ENCODE measurements at places on chromosomes 5 and 9. TPM values are rescaled to one million over a fixed set of nuclear protein-coding genes. Genes with fewer than 3 reads are reported as not detected.
A peak's percentile ranks its signal among the peaks of the same experiment; 100 is the strongest.

DNA sequence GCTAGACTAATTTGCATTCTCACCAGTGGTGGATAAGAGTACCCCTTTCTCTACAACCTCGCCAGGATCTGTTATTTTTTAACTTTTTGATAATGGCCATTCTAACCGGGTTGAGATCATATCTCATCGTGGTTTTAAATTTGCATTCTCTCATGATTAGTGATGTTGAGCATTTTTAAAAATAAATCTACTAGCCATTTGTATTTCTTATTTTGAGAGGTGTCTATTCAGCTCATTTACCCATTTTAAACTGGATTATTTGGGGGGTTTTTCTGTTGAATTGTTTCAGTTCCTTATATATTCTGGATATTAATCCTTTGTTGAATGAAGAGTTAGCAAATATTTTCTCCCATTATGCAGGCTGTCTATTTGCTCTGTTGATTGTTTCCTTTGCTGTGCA, 139.6 kb downstream of the ARSB start:
- DNase-seq, result no peak

GRCh38 chr5:9313751-9314150, 232.1 kb downstream of the SEMA5A start:
- no peak for DNase-seq

GRCh38 chr9:129783516-129784361, 19.2 kb upstream of the TOR1B start:
- peak; percentile 84 for DNase-seq

Gene IL7R
- 3.2 TPM for total RNA-seq

Gene SLC34A3
- not detected for total RNA-seq

DNA sequence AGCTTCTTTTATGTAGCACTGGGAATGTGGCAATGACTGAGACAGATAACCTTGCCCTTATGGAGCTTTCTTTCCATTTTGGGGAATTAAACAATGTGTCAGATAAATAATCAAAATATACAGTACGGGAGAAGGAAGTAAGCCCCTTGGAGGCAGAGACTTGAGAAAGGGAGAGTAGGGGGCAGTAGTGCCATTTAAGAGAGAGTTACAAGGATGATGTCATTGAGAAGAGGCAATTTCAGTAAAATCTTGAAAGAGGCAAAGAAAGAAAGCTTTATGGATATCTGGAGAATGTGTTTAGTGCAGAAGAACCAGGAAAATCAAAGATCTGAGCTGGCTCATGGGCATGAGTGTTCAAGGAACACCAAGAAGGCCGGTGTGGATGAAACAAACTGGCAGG, 77.3 kb downstream of the KCTD16 start:
- no peak for DNase-seq

DNA sequence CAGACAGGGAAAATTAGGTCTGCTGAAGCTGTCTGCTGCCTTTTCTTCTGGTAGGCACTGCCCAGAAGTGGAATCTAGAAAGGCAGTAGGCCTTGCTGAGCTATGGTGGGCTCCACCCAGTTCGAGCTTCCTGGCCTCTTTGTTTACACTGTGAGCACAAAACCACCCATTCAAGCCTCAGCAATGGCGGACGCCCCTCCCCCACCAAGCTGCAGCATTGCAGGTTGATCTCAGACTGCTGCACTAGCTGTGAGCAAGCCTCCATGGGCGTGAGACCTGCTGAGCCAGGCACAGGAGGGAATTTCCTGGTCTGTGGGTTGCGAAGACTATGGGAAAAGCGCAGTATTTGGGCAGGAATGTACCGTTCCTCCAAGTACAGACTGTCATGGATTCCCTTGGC, 18.5 kb downstream of the AGTPBP1 start:
- DNase-seq, result no peak

DNA sequence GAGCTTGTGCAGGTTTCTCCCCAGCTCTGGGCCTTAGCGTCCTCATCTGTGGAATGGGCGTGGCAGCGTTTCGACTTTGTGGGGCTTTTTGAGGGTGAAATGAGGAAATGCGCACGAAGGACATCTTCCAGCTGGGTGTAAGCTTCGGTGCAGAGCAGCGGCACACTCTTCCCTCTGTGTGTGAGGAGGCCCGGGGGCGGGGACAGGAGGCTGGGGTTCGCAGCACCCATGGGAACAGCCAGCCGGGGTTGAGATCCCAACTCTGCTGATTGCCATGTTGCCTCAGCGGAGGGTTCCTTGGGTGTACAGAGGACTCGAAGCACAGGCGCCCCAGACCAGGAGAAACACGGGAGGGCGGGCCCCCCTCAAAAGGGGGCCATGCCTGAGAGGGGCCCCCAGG, 265.6 kb downstream of the NSG2 start:
- peak; percentile 43 for DNase-seq

- DNase-seq, result no peak
Observed at GRCh38 chr9:27888661-27889295, 315.5 kb upstream of the C9orf72 start.

DNA sequence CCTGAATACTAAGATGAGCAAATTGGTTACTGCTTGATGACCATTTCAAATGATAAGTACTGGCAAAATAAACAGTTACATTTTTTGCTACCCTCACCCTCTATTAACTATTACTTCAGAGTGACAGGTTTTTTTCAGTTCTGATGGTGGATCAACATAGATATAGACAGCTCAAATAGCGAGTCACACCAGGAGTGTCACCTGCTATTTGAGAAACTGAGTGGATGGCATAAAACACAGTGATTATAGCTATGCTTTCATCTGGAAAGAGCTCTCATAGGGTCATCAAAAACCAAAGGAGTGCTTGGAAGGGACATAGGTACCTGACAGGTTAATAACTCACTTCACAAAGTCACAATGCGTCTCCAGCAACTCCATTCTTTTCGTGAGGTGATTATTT, 244.5 kb upstream of the C9orf72 start:
- DNase-seq, result no peak

GRCh38 chr5:10370931-10371330, 17.4 kb downstream of the MARCHF6 start:
- DNase-seq, result no peak

DNA sequence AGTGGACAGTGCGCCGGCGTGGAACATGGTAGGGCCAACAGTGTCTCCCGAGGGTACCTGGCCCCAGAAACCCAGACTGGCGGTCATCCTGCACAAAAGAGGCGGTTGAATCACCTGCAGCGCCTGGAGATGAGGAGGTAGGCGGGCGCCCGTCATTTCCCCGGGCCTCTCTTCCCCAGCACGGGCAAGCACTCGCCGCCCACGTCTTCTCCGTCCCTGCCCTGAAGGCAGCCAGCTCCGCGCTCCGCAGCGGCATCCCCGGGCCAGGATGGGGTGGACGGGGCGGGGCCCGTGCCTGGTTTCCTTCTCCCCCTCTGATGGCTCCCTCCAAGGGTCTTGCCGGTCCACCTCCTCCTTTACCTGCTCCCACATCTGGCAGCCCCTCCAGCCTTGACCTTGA, 27.1 kb upstream of the N4BP3 start:
- no peak for DNase-seq

DNA sequence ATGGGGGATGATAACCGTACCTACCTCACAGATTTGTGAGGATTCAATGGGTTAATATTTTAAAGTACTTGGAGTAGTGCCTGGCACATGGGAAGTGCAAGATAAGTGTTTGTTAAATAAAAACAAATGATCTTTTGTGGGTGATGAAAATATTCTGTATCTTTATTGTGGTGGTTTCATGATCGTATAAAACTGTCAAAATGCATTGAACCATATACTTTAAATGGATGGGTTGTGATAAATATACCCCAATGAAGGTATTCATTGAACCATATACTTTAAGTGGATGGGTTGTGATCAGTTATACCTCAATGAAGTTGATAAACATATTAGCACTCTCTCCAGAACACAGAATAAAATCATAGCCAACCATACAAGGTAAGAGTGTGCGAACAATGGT, 234.5 kb downstream of the CRB2 start:
- DNase-seq, result no peak

- DNase-seq, result no peak
Observed at GRCh38 chr5:124056991-124057723, 545.2 kb downstream of the CSNK1G3 start.

DNA sequence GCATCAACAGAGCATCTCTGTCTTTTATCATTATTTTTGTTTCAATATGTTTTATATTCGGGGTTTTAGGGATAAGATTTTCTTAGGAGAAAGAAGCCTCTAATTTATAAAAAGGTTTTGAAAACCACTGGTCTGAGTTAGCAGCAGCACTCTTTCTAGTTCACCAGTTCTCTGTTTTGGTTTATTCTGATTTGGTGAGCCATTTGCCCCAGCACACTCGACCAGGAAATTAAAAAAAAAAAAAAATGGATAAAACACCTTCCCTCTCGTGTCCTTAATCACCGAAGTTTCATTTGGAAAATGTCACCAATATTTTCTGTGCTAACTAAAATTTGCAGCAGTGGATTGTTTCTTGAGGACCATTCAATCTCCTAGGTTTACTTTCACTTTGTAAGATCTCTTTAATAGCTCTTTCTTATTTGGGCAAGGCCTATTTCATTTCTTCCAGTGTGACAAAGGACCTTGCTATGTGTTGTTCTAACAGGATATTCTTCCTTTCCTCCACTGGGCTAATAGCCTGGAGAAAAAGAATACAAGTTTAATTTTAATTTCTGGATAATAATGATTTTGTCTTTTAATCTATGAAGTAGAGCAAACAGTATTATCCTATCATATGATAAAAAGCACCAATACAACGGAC, 57.8 kb upstream of the ANXA1 start:
- DNase-seq, result no peak

Gene PDZD2
- 86.4 TPM for total RNA-seq

Gene SAXO1
- not detected for total RNA-seq

DNA sequence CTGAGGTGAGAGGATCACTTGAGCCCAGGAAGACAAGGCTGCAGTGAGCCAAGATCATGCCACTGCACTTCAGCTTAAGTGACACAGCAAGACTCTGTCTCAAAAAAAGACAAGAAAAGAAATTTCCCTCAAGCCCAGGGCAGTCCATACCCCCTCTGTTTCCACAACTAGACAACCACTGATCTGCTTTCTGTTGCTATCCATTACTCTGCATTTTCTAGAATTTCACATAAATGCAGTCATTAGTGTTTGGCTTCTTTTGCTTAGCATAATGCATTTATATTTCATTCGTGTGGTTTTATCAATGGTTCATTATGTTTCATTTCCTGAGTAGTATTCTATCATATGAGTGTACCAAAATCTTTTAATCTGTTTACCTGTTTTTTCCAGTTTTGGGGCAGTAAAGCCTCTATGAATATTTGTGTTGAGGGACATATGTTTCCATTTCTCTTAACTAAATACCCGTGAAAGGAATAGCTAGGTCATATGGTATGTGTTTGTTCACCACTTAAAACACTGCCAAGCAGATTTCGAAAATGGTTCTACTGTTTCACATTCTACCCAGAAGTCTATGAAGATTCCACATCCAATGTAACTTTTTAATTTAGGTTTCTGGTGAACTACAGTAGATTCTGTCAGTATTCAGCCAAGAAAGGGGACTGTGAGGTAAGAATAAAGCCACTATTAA, 271.8 kb downstream of the ZNF608 start:
- DNase-seq, result no peak

DNA sequence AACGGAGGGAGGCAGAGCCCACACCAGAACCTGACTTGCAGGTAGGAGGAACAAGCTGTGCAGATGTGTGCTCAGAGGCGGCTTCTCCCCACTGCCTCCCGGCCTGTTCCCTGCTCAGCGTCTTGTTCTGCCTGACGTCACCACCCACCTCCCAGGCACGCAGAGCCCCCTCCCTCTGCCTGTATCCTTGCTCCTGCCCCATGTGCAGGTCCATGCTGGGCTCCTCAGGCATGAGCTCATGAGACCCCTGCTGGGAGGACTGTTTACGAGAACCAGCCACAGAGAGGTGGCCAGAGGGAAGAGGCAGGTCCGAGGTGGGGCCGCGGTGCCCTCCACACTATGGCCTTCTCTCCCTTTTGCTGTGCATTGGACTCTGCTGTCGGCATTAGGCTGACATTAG, 45.5 kb downstream of the SLC6A3 start:
- no peak for DNase-seq

Gene IL13
- total RNA-seq, result not detected

Gene CCL19
- total RNA-seq, result not detected

- no peak for DNase-seq
Observed at GRCh38 chr9:132983491-132984201, 5.2 kb downstream of the GFI1B start.

- DNase-seq, result no peak
Observed at GRCh38 chr5:149162401-149163084, 21.2 kb downstream of the ABLIM3 start.

DNA sequence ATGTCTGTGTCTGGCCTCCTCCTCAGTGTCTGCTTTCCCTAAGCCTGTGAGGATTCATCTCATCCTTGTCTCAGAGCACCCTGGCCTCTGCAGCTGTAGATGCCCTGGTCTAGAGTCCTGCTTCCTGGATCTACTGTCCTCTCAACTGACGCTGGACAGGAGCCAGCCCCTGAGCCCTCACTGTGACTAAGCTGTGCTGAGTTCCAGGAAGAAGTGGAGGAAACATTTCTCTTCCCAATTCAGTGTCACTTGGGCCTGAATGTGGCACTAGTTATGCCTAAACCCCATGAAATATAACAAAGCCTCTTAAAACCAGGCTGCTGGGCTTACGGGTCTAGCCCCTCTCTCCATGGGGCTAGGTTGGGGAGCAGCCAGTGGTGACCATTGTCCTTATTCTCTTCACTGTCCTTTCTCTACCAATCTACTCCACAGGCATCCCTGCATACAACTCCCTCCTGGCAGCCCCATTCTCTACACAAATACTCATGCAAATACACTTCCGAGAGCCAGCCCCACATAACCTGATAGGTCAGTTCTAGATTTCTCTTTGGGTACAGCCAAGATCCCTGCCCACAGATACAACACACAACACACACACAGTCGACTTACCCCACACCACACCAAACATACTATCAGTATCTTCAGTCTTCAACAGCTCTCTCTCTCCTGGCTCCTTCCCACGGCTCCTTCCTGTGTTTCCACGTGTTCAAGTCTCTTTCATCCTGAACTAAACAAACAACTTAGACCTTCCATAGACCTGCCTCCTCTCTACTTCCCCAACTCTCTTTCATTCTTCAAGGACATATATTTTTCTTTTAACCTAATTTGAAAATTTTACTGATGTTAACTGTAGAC, 220.8 kb downstream of the SNX18 start:
- peak; percentile 80 for DNase-seq

- no peak for DNase-seq
Observed at GRCh38 chr9:120724757-120725400, 10.6 kb upstream of the MEGF9 start.

DNA sequence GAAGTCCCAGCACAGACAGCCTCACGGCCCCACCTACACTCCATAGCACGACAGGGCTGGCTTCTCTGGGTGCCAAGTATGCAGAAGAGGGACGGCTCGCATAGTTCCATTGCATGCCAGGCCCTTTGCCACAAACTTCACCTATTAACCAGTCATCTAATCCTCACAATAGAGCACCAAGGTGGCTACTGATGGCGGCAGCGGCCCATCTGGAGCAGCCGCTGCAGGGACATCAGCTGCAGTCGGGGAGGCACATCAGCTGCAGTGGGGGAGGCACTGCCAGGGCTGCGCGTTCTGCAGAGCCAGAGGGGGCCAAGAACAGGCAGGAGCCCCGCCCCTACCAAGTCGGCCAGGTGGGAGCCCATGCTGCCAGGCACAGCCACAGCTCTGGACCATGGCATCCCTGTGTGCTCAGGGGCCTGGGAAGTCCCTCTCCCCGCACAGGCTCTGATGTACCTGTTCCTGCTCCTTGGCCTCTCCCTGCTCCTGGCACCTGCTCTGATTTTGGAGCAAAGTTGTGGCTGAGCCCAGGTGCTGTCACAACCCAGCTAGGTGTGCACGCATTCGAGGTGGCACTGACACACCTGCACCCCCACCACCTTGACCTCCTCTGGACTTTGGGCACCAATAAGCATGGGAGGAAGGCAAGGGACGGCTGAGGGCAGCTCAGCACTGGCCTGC, 61.5 kb upstream of the SYNPO start:
- no peak for DNase-seq

Gene TSLP
- 2.3 TPM for total RNA-seq

All from right atrium auricular region (tissue), 2 donors.